CMK (cell line): ENCODE measurements at places on chromosomes 4 and X.

- DNase-seq: no peak
Observed at GRCh38 chr4:78601013-78601412, 49.4 kb downstream of the ANXA3 start.

- no peak for DNase-seq
Observed at GRCh38 chr4:145566086-145566708, 53.0 kb upstream of the MMAA start.

- no peak for DNase-seq
Observed at GRCh38 chr4:152102436-152103000, 341.7 kb upstream of the GATB start.

GRCh38 chr4:140300271-140300970 is 73.0 kb upstream of the SCOC start:
- no peak for DNase-seq

DNA sequence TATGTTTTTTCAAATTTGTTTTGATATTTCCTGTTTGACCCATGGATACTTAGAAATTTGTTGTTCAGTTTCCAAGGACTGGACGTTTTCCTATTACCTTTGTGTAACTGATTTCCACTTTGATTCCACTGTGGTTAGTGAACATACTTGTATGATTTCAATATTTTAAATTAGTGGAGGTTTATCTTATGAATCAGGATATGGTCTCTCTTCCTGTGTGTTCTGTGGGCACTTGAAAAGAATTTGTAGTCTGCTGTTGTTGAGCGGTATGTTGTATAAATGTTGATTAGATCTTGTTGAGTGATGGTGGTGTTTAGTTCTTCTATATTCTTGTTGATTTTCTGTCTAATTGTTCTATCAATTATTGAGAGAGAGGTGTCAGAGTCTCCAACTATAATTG is 21.2 kb upstream of the LAMTOR3 start:
- DNase-seq: no peak

DNA sequence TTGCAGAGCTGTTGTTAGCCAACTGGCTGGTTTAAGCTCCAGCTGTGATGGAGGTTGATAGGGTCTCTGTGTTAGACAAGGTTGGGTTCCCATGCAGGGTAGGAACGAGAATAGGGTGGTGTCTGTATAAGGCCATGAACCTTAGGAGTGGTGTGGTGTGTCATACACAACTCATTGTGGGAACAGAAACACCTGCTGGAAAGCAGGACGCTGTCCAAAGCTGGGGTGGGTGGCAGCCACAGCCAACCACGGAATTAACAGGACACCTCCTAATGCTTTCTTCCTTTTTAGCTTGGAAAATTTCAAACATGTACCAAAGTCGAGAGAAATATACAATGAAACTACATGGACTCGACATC is 94.4 kb downstream of the ARHGAP10 start:
- DNase-seq: no peak

DNA sequence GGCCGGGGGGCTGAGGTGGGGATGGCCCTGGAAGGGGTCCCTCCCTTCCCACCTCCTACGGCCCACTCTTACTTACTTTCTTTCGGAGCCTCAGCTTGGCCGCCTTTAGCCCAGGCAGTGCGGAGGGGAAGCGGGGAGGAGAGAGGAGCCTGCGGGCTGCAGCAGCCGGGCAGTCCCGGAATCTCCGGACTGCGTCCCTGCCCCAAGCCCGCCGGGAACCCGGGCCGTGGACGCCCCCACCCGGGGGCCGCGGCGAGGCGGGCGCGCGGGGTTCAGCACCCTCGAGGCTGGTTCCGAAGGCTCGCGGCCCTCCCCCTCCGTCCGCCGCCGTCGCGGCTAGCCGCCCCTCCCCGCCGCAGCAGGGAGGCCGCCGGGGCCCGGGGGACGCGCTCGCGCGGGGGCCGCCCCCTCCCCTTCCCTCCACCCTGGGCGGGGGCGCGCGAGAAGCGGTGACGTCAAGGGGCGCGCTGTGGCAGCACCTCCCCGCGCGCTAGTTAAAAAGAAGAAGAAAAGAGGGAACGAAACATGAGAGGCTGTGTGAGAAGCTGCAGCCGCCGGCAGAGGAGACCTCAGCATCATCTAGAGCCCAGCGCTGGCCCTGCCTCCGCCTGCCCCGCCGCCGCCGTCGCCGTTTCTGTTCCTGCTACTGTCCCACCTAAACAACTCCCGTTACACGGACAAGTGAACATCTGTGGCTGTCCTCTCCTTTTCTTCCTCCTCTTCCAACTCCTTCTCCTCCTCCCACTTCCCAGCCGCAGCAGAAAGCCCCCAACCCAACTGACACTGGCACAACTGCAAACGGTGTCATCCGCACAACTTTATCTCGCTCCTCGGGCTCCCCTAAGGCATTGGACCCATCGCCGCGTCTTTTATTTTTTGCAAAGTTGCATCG is at the start of gene HHIP:
Gene HHIP, plus strand, starts transcription at position 526 of the 892 bp plus-strand sequence. CDS start 520 bp downstream, outside the sequence.
- no peak for DNase-seq

GRCh38 chr4:179399054-179399782 is 1957.0 kb upstream of the AGA start:
- DNase-seq: no peak

DNA sequence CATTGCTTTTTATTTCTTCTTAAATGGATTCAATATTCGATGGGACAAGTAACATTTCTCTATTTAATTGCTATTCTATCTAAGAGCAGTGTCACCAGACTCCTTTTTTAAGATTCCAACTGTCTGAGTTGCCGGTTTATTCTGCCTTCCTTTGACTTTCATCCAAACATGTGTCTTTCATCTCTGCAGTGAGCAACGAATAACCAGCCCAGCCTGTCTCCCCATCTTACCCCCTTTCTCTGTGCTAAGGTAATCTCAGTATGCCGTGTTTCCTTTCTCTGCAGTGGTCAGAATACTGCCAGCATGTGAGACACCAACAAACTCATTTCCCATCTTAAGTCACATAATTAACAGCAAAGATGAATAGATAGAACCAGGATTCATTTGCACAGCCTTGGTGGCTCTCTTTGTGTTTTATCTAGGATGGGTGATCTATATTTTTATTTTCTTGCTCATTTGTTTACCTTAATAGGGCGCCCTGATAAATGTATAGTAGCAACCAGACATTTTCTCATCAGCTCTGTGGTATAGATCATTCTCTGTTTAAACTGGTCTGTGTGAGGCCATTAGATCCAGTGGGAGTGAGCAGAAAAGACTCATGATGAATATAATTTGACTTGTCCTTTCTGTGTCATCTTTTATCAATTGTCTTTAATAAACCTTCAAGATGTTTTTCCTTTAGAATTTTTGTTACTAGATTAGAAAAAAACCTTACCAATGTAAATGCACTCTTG is 394.8 kb upstream of the IGFBP7 start:
- DNase-seq: no peak

DNA sequence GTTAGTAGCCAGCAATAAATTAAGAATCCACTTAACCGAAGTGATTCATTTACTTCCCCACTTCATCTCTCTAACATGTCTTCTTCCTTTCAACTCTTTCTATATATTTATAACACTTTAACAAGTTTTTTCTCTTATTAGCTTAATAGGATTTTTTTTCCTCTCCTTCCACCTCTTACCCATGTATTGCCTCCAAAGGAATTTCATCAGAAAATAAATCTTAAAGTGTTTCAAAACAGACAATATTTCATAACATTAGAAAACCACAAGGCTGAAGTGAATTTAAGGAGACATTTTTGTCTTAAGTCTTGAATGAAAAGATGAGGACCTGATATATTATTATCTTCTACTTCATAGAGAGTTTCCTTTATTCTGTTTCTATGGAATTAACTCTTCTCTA is 101.5 kb downstream of the PDGFC start:
- no peak for DNase-seq

DNA sequence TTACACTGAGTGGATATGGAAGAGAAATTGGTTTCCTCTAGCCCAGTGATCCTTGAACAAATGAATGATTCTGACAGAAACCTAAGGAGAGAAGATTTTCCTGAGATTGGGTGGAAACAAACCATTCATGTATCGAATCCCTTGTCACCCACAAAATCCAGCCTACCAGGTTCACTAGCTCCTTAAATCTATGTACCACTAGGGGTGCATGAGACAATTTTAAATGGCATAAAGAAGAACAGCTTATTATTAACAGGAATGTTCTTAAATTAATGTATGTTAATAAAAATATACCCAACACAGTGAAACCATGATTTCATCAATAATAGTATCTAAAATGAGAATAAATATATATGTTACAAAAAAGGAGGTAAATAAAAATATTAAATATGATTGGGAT is 118.4 kb upstream of the LNX1 start:
- DNase-seq: no peak

DNA sequence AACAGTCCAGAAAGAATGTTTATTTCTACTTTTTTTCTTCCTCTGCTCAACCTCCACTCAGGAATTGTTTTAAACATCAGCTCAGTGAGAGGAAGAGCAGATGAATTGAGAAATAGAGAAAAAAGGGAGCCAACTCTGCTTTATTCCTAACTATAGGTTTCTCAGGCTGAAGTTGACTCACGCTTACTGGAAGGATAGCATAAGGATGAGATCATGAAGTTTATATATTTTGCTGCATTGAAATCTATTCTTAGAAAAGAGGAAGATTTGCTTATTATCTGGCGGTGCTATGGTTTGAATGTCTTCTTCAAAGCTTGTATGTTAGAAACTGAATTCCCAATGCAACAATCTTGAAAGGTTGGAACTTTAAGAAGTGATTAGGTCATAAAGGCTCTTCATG is 1673.4 kb upstream of the PCDH7 start:
- DNase-seq: no peak

DNA sequence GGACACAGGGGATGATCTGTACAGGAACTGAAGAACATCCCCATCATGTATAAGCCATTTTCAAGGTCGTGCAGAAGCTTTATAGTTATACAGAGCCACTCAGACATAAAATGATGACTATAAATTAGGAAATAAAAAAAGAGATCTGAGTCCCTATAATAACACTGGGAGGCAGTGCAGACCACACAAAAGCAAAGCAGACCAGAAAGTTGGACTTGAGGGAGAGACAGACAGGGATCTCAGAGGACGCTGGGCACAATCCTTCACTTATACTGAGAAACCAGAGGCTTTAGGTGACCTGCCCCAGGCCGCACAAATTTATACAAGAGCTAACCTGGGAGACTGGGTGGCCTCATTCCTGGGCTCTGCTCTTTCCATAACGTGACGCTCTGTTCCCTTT is 70.5 kb downstream of the HADH start:
- DNase-seq: no peak

DNA sequence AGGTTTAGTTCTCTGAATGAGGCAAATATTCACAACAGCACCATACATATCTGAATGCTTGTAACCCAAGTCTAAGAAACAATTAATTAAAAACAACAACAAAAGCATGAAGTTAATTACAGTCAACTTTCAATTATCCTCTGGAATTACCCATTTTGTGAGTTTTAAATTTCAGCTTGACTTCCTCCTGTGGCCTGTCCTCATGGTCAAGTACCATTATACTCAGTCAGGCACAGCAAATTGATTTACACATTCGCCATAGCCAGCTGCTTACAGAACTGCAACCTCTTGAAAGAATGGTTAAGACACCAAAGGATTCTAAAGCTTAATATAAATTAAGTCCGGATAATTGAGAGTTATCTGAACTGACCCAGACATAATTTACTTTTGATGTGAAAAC is 306.5 kb downstream of the CAMK2D start:
- no peak for DNase-seq

DNA sequence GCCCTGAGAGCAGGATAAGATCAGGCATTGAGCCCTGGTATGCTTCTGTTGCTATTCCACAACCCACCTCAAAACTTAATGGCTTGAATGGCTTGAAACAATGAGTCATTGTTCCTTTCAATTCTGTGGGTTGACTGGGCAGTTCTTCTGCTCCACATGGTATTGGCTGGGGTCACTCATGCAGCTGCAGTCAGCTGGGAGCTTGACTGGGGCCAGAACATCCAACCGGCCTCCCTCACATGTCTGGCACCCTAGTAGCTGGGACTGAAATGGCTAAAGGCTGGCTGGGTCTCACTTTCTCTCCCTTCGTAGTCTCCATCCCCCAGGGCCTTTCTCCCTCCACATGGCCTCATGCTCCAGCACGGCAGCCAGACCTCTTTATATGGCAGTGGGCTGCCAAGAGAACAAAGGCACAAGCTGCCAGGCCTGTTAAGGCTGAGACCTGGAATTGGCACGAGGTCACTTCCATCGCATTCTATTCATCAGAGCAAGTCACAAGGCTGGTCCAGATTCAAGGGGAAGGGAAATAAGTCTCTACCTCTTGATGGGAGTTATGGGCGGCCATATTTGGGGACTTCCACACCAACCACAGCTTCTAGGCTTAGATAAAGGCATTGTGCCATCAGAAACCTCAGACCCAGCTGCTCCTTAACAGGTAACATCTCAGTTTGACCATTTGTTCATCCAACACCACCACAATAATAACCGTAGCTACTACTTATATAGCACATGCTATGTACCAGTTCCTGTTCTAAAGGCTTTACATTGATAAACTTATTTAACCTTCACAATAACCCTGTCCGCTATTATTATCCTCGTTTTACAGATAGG is 159.7 kb upstream of the ATP6AP2 start:
- DNase-seq: no peak

DNA sequence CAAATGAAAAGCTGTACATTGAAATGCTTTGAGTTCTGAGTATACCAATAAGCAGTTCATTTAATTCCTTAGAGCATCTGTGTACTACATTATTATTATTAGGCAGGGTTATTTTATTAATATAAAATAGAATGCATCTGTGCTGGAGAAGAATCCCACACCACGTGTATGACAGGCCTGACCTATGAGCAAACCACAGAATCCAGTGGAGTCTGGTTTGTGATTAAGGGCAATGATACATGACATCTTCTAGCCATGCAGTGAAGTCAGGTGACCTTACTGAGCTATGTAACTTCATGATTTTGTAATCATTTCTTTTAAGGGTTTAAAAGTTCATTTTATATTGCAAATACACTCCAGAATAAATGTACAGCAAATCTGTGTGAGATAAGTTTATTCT is 1165.0 kb upstream of the TENM3 start:
- no peak for DNase-seq

DNA sequence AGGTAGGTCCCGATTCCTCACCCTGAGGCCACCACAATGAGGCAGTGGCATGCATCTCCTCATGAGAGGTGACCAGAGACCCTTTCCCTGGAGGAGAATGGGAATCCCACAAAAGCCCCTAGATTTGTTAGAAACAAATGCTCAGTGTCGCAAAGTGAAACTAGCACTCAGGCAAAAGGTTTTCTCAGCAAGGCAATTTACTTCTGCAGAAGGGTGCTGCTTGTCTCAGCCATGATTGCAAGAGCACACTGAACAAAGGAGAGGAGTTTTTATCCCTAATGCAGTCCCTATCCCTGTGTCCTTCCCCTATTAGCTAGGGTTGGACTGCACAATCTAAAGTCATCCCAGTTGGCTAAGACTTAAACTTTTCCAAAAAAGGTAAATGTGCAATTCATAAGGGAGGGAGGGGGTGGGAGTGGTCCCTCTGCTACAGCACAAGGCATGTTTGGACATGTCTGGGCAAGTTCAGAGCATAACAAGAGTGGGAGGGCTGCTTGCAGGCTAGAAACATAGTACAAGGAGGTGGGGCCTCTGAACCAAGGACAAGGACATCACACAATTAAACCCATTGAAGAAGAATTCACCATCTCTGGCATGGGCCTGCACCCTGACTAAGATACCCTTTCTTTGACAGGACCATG is 185.3 kb downstream of the CCNG2 start:
- DNase-seq: no peak
